Large intestine (tissue), 12 donors: ENCODE measurements at places on chromosomes 2 and 18.

DNA sequence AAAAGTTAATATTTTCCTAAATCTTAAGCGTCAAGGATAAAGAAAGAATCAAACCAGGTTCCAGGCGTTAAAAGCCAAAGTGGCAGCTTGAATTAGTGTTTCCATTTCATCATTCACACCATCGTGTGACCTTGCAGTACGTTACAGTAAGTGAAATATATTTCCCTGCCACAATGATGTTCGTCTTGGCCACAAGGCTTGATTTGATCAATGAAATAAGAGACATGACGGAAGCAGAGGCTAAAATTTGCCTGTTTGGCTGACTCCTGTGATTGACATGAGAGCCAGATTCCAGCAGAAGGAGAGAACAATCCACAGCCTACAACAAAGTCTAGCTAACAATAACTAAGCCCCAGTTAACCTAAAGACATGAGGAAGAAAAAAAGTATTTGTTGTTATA, 62.0 kb downstream of the ASXL2 start:
- no peak for DNase-seq

DNA sequence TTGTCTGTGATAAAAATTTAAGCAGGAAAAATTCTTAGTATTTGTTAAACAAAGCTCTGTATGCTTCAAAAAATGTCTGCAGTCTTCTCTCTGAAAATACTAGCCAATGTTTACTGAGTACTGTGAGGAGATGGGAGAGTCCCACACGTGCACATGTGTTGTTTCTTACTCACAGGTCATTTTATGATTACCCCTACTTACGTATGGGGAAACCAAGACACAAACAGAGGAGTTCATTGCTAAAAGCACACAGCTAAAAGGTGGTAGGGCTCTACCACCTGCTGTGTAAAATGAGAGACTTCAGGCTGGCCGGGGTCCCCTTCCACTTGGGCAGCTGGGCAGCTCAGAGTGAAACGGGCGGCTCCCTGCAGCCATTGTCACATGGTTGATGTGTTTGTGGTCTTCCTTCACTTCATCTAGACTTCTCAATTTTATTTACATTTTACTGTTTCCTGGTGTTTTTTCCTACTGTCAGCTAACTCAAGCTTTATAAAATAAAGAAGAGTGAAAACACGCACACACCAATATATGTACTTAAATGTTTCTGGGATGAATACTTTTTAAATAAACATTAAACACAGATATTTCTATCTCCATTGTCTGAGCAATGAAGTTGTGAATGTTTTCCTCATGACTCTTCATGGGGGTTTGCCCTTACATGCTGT, 71.2 kb downstream of the MBP start:
- DNase-seq: peak; percentile 61

DNA sequence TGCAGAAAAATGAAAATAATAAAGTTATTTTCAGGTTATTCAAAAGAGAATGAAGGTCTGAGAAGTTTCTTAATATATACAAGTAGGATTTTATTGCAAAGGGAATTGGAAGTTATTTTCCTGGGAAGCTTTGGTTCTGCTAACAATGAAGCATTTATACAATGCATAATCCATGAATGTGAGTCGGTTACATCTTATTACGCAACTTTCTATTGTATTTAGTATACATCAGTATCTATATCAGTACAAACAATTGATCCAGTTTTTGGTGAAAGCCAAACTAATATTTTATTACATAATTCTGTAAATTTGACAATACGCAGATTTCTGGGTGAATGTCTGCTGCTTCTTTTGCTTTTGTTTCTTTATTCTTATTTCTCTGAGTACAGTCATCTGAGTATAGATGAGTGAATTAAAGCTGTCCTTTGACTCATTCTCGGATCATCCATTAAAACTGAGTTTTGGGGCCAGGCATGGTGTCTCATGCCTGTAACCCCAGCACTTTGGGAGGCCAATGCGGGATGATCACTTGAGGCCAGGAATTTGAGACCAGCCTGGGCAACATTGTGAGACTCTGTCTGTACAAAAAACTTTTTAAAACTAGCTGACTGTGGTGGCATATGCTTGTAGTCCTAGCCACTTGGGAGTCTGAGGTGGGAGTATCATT, 108.5 kb downstream of the SOCS6 start:
- DNase-seq: no peak

- DNase-seq: peak; percentile 4
Observed at GRCh38 chr2:50347358-50348044, 684.4 kb downstream of the NRXN1 start.

- DNase-seq: no peak
Observed at GRCh38 chr2:239685965-239686364, 285.1 kb upstream of the HDAC4 start.

DNA sequence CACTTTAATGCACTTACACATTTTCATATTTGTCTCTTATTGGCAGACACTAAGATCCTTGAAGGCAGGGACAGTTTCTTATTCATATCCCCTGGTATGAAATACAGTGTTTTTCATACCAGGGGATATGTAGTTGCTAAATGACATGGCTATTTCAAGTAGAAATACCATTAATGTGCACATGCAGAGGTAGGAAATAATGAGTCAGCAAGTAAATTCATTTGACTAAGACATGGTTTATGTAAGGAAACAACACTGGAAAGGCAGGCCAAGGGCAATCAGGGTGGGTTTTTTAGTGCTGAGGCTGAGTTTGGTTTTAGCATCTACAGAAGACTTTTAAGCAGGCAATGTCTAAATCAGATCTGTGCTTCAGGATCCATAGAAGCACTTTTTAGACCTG, 155.9 kb downstream of the WDPCP start:
- DNase-seq: no peak

- DNase-seq: peak; percentile 9
Observed at GRCh38 chr2:203122317-203122986, 107.8 kb downstream of the NBEAL1 start.

DNA sequence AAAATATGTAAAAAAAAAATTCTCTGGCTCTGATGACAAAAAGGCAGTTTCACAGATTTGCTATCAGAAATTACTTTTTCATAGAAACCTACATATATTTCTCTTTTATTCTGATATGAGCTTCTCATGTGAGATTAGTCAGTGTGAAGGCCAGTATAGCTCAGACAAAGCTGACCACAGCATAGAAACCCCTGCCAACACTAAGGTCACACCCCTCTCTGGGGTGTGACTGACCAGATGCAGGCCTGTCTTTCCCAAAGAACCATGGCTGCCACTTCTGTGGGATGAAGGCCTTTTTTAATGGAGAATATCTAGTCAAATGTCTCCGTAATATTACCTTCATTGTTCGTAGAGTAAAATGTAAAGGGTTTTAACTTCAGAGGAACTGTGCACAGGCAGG, 330.3 kb upstream of the KCNJ3 start:
- DNase-seq: no peak

GRCh38 chr2:164287056-164287455, 334.2 kb downstream of the GRB14 start:
- no peak for DNase-seq

GRCh38 chr2:108119492-108119891, 120.3 kb upstream of the SULT1C3 start:
- no peak for DNase-seq

- DNase-seq: no peak
Observed at GRCh38 chr2:241459520-241459919, 48.9 kb downstream of the STK25 start.
